ENCODE measurements at places on chromosomes 3 and 15. TPM values are rescaled to one million over a fixed set of nuclear protein-coding genes. Genes with fewer than 3 reads are reported as not detected.
A peak's percentile ranks its signal among the peaks of the same experiment; 100 is the strongest.

GRCh38 chr3:155736381-155736780, 8.5 kb downstream of the PLCH1 start:
- peaks cover 6% of the 10 kb centered on the region for H3K4me1 ChIP-seq
- DNase-seq, result no peak
- no peaks in the 10 kb centered on the region for H3K36me3 ChIP-seq
- no peak overlapping the region for H3K27ac ChIP-seq

Gene AGTR1
- 0.28 TPM for total RNA-seq

Gene SEMA6D
- 0.03 TPM for total RNA-seq

Gene KBTBD13
- total RNA-seq, result not detected

Gene RHCG
- 3.0 TPM for total RNA-seq

Gene SCN5A
- 0.69 TPM for total RNA-seq

Gene MTMR10
- total RNA-seq, result 19.5 TPM

- no peaks in the 10 kb centered on the region for H3K4me1 ChIP-seq
- no peak for DNase-seq
- H3K27ac ChIP-seq, result no peak overlapping the region
- H3K36me3 ChIP-seq, result no peaks in the 10 kb centered on the region
Observed at GRCh38 chr15:99981839-99982658, 248.8 kb upstream of the LYSMD4 start.

DNA sequence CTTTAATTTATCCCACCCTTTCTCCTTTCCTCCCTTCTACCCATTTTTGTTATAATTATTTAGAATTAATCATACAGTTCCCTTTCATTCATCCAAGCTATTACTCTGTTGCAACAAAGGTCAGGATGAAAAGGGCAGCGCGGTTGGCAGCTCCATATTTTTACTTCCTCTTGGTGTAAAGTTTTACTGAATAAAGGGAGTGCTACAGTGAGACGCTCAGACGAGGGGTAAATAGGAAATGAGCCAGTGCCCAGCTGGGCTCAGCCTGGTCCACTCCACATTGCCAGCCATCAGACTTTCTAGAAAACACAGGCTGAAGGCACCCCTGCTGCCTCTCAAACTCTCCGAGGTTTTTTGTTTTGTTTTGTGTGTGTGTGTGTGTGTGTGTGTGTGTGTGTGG, 21.9 kb upstream of the ZBTB38 start:
- DNase-seq, result no peak
- no peak overlapping the region for H3K4me3 ChIP-seq
- H3K27ac ChIP-seq, result no peak overlapping the region
- no peaks in the 10 kb centered on the region for H3K36me3 ChIP-seq
- H3K4me1 ChIP-seq, result no peaks in the 10 kb centered on the region

GRCh38 chr15:62415498-62415897, 250.4 kb upstream of the C2CD4B start:
- no peaks in the 10 kb centered on the region for H3K36me3 ChIP-seq
- no peak overlapping the region for H3K27ac ChIP-seq
- H3K27me3 ChIP-seq, result no peaks in the 10 kb centered on the region
- no peak overlapping the region for H3K4me3 ChIP-seq
- H3K4me1 ChIP-seq, result no peaks in the 10 kb centered on the region
- no peak for DNase-seq

Gene IGF2BP2
- total RNA-seq, result 97.8 TPM

Gene CLRN1
- total RNA-seq, result not detected

Gene RASGRF1
- total RNA-seq, result 0.59 TPM

- H3K4me1 ChIP-seq, result no peaks in the 10 kb centered on the region
- H3K4me3 ChIP-seq, result no peak overlapping the region
- H3K27me3 ChIP-seq, result no peaks in the 10 kb centered on the region
- H3K27ac ChIP-seq, result no peak overlapping the region
Observed at GRCh38 chr15:25900431-25900830, 37.3 kb upstream of the ATP10A start.

DNA sequence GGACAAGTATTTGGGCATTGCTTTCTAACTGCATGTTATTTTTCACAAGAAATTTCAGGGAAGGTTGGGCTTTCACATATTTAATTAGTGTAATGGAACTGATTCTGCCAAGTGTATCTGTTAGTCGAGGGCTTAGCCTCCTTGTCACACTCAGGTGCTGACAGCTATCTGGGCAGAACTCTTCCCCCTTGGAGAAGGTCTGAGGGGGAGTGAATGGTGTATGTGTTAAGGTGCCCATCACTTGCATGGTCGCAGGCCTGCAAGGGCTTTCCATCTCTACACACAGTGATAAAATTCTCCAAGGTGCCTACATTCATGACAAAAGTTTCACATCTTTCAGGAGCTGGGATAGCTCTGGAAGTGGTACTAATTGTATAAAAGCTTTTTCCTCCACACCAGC, 97.6 kb upstream of the ICE2 start:
- H3K36me3 ChIP-seq, result no peaks in the 10 kb centered on the region
- H3K4me3 ChIP-seq, result no peak overlapping the region
- peaks cover 2% of the 10 kb centered on the region for H3K27me3 ChIP-seq
- H3K27ac ChIP-seq, result no peak overlapping the region
- 0 out of 2 replicates have a peak, but pooled peaks cover 5% of the 10 kb centered on the region for H3K4me1 ChIP-seq
- no peak for DNase-seq

- no peak overlapping the region for H3K4me3 ChIP-seq
- no peak for DNase-seq
- no peaks in the 10 kb centered on the region for H3K4me1 ChIP-seq
- H3K27ac ChIP-seq, result no peak overlapping the region
- H3K36me3 ChIP-seq, result no peaks in the 10 kb centered on the region
- H3K27me3 ChIP-seq, result no peaks in the 10 kb centered on the region
Observed at GRCh38 chr3:192253138-192253887, 474.0 kb downstream of the FGF12 start.

Gene GABRR3
- not detected for total RNA-seq

- H3K4me3 ChIP-seq, result no peak overlapping the region
- no peaks in the 10 kb centered on the region for H3K36me3 ChIP-seq
- no peaks in the 10 kb centered on the region for H3K27me3 ChIP-seq
- no peaks in the 10 kb centered on the region for H3K4me1 ChIP-seq
- DNase-seq, result no peak
Observed at GRCh38 chr15:94059013-94059587, 172.3 kb upstream of the MCTP2 start.

Gene IFRD2
- total RNA-seq, result 111 TPM

Gene THSD4
- 65.4 TPM for total RNA-seq

DNA sequence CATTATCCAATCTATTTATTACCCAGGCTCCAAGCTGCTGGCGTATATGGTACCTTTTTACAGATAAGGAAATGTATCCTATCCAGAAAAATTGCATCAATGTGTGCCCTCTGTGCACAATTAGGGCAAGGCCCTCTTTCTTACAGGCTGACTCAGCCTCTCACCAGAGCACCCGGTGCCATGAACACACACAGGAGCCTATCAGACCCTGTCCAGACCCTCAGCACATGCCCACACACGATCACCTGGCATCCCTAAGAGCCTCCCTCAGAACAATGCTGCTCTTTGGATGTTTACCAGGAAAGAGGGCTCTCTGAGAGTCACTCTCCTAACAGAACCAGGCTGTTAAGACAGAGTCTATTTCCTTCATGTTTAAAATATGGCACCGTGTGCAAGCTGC, 460.0 kb upstream of the TBL1XR1 start:
- DNase-seq, result no peak
- no peaks in the 10 kb centered on the region for H3K27me3 ChIP-seq
- no peaks in the 10 kb centered on the region for H3K4me1 ChIP-seq
- H3K36me3 ChIP-seq, result no peaks in the 10 kb centered on the region
- H3K27ac ChIP-seq, result peak overlapping the region; percentile 29

DNA sequence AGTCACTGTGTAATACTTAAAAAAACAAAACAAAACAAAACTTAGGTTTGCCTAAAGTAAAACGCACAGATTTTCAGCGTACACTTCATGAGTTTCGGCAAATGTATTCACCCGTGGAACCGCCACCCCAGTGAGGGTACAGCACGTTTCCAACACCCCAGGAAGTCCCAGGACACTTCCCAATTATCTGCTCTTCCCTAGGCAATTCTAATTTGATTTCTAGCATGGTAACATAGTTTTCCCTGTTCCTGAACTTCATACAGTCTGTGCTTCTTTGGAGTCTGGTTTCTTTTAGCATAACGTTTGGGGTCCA, 497 bp upstream of the CLASP2 start:
- no peaks in the 10 kb centered on the region for H3K36me3 ChIP-seq
- peak overlapping the region; percentile 73 for H3K4me3 ChIP-seq
- H3K27ac ChIP-seq, result peak overlapping the region; percentile 88

GRCh38 chr3:60461267-60461666, 790.0 kb downstream of the FHIT start:
- no peaks in the 10 kb centered on the region for H3K4me1 ChIP-seq
- H3K36me3 ChIP-seq, result no peaks in the 10 kb centered on the region
- no peak overlapping the region for H3K4me3 ChIP-seq
- H3K27me3 ChIP-seq, result no peaks in the 10 kb centered on the region
- no peak for DNase-seq
- no peak overlapping the region for H3K27ac ChIP-seq

DNA sequence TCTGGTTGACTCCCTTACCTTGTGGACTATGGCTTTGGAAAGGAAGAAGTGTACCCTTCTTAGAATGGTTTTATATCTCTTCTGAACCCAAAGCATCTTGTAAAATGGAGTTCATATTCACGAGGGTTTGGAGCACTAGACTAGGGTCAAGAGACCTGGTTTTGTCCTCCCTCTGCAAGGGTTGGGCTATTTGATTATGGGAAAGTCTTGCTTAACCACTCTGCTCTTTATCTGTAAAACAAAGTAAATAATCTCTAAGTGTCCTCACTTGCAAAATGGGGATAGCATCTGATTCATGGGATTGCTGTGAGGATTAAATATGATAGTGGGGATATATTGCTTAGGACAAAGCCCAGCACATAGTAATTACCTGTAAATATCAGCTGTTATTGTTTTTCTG, 17.9 kb upstream of the SLC2A2 start:
- no peak overlapping the region for H3K27ac ChIP-seq
- H3K4me3 ChIP-seq, result no peak overlapping the region
- H3K27me3 ChIP-seq, result no peaks in the 10 kb centered on the region
- no peaks in the 10 kb centered on the region for H3K4me1 ChIP-seq

- no peak for DNase-seq
- no peaks in the 10 kb centered on the region for H3K36me3 ChIP-seq
- no peaks in the 10 kb centered on the region for H3K4me1 ChIP-seq
- H3K27ac ChIP-seq, result no peak overlapping the region
- H3K27me3 ChIP-seq, result no peaks in the 10 kb centered on the region
Observed at GRCh38 chr15:65326117-65326526, 21.6 kb downstream of the RNU5B-1 start.

Gene CTXN2
- 0.05 TPM for total RNA-seq

Gene PLSCR2
- 0.54 TPM for total RNA-seq

Gene CIAO2A
- total RNA-seq, result 89.8 TPM

GRCh38 chr3:48215019-48215418, 8.3 kb upstream of the CAMP start:
- H3K4me1 ChIP-seq, result no peaks in the 10 kb centered on the region
- H3K4me3 ChIP-seq, result no peak overlapping the region
- no peaks in the 10 kb centered on the region for H3K36me3 ChIP-seq
- H3K27me3 ChIP-seq, result no peaks in the 10 kb centered on the region
- no peak overlapping the region for H3K27ac ChIP-seq

Gene AADACL2
- total RNA-seq, result not detected

Gene NRROS
- total RNA-seq, result 8.8 TPM

- H3K36me3 ChIP-seq, result no peaks in the 10 kb centered on the region
- no peak for DNase-seq
- no peaks in the 10 kb centered on the region for H3K27me3 ChIP-seq
- no peak overlapping the region for H3K27ac ChIP-seq
- no peak overlapping the region for H3K4me3 ChIP-seq
Observed at GRCh38 chr3:18250991-18251390, 174.1 kb downstream of the SATB1 start.

Gene CHL1
- total RNA-seq, result not detected

- no peak overlapping the region for H3K4me3 ChIP-seq
- no peak for DNase-seq
- H3K4me1 ChIP-seq, result no peaks in the 10 kb centered on the region
- no peaks in the 10 kb centered on the region for H3K36me3 ChIP-seq
- H3K27ac ChIP-seq, result no peak overlapping the region
Observed at GRCh38 chr3:101262393-101263240, 57.8 kb downstream of the IMPG2 start.

GRCh38 chr3:44995142-44995770, 19.2 kb downstream of the EXOSC7 start:
- no peak overlapping the region for H3K27ac ChIP-seq
- H3K36me3 ChIP-seq, result peaks cover 5% of the 10 kb centered on the region
- no peak for DNase-seq
- no peaks in the 10 kb centered on the region for H3K4me1 ChIP-seq

Gene OR5K4
- total RNA-seq, result not detected

DNA sequence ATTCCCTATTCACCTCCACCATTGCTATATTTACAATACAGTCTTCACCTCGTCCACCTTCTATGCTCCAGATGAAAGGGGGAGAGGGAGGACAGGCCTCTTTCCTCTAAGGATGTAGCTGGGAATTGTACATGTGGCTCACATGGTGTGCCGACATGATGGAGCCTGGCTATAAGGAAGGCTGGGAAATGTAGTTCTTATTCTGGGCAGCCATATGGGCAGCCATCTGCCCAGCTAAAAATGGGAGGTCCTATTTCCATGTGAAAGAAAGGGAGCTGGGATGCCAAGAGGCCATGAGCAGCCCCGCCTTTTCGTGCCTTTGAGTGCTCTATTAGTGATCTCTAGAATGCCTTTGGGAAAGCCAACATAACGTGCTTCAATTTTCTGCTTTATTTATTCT, 27.1 kb upstream of the MGLL start:
- H3K27me3 ChIP-seq, result peaks cover 18% of the 10 kb centered on the region
- no peaks in the 10 kb centered on the region for H3K36me3 ChIP-seq
- no peaks in the 10 kb centered on the region for H3K4me1 ChIP-seq
- no peak overlapping the region for H3K27ac ChIP-seq
- H3K4me3 ChIP-seq, result no peak overlapping the region
- DNase-seq, result no peak

DNA sequence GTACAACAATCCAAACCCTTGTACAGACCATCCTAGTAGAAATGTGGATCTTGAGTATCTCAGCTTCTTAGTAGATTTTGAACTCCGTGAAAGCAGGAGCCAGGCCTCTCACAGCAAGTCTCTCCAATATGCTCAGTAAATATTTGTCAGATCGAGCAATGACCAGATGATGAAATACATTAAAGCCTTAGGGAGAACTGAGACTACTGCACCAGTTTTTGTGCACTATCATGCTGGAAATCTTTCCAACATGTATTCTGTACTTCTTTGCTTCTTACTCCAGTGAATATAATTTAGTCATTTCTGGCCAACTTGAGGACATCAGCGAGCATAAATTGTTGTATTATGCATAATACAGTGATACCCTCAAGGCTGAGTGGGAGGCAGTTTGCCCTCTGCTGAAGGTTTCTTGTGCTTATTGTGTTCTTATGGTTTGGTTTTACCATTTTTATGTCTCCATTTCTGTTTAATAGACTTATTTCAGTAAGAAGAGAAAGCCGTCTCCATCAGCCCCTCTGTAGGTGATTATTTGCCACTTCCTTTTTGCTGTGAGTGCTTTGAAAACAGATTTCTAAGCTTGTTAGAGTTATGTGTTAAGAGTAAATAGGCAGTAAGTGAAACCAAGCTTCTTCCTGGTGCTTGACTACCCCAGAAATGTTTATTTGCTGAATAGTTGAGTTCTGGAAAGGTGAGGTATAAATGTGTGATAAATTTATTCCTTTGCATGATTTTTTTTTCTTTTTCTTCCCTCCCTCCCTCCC, 147.1 kb downstream of the PGPEP1L start:
- peak overlapping the region; percentile 99 for H3K27ac ChIP-seq
- peaks cover 92% of the 10 kb centered on the region for H3K4me1 ChIP-seq
- H3K36me3 ChIP-seq, result no peaks in the 10 kb centered on the region
- no peaks in the 10 kb centered on the region for H3K27me3 ChIP-seq
- H3K4me3 ChIP-seq, result peak overlapping the region; percentile 20

Gene PLA2G4E
- not detected for total RNA-seq

GRCh38 chr3:128854475-128854874, 24.9 kb upstream of the ACAD9 start:
- H3K36me3 ChIP-seq, result no peaks in the 10 kb centered on the region
- H3K27ac ChIP-seq, result no peak overlapping the region
- no peak for DNase-seq
- H3K4me3 ChIP-seq, result no peak overlapping the region
- no peaks in the 10 kb centered on the region for H3K4me1 ChIP-seq

All from Panc1 (cell line).